Uterus (tissue), 4 donors: ENCODE measurements at places on chromosomes 5 and 9. TPM values are rescaled to one million over a fixed set of nuclear protein-coding genes. Genes with fewer than 3 reads are reported as not detected.

The LCN6 gene
- total RNA-seq, result 145 TPM

The TXNDC8 gene
- total RNA-seq, result not detected

The CCL27 gene
- not detected for total RNA-seq

The ALDOB gene
- total RNA-seq, result 0.95 TPM

The WHRN gene
- 4.0 TPM for total RNA-seq

The NCS1 gene
- total RNA-seq, result 43.8 TPM

The SET gene
- 481 TPM for total RNA-seq

GRCh38 chr5:172721455-172722326 is 49.3 kb downstream of the DUSP1 start:
- peak overlapping the region; percentile 67 for H3K27ac ChIP-seq
- H3K36me3 ChIP-seq, result no peaks in the 10 kb centered on the region
- H3K27me3 ChIP-seq, result no peaks in the 10 kb centered on the region
- H3K4me1 ChIP-seq, result peaks cover 4% of the 10 kb centered on the region
- DNase-seq, result no peak

GRCh38 chr9:87533271-87533670 is 35.6 kb downstream of the DAPK1 start:
- H3K4me3 ChIP-seq, result no peak overlapping the region
- no peaks in the 10 kb centered on the region for H3K36me3 ChIP-seq
- no peaks in the 10 kb centered on the region for H3K4me1 ChIP-seq
- H3K27me3 ChIP-seq, result no peaks in the 10 kb centered on the region

DNA sequence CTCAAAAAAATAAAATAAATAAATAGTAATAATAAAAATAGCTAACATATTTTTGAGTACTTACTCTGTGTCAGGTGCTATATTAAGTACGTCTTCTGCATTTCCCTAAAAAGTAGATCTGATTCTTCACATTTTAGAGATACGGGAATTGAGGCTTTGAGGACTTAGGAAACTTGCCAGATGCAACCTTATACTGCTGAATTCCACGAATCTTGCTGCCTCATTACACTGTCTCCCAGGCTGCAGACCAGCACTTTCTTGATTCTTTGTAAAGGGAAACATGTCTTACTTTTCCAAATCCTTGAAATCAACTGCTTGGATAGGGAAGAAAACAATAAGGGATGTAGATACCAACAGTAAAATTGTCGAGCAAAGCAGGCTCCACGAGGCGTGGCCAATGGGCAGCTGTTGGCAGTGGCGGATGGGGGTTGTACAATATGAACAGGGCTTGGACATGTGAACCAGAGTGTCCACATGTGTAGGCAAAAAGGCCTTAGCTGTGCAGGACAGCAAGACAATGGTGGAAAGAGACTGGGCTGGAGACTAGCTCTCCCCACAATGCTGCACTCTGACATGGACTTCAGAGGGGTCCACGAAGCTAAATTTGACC is 124.3 kb upstream of the RAI14 start:
- no peak for DNase-seq
- no peaks in the 10 kb centered on the region for H3K36me3 ChIP-seq
- H3K27ac ChIP-seq, result no peak overlapping the region
- H3K27me3 ChIP-seq, result no peaks in the 10 kb centered on the region
- H3K4me3 ChIP-seq, result no peak overlapping the region

- DNase-seq, result no peak
- no peaks in the 10 kb centered on the region for H3K27me3 ChIP-seq
- H3K4me1 ChIP-seq, result no peaks in the 10 kb centered on the region
- no peak overlapping the region for H3K27ac ChIP-seq
- H3K36me3 ChIP-seq, result no peaks in the 10 kb centered on the region
- no peak overlapping the region for H3K4me3 ChIP-seq
These were observed 205.0 kb downstream of the CRB2 start for GRCh38 chr9:123561046-123561445.

DNA sequence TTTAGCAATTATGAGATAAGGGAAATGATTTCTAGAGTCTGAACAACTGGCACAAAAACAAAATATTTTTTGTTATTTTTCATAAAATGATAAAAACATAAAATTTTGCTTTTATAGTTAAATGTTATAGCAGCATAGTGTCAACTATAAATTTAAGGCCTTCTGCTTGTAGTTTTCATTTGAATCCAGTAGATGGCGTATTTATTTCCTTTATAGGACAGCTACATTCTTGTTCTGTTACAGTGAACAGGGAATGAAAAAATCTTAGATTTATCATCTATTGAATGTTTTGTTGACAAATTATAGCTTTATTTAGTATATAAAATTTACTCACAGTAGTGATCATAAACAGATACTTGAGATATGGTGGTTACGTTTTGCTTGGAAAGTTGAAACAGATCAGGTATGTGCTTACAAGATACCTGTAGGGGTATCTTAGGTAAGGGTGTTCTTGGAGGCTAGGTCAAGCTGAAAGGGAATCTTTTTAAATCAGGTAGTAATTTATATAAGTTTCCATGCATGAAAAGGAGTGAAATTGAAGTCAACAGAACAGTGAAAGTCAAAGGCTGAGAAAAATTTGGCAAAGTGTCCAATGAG is 239.3 kb upstream of the GRIN3A start:
- H3K36me3 ChIP-seq, result no peaks in the 10 kb centered on the region
- H3K27me3 ChIP-seq, result no peaks in the 10 kb centered on the region
- no peak overlapping the region for H3K27ac ChIP-seq
- H3K4me3 ChIP-seq, result no peak overlapping the region

GRCh38 chr9:131011274-131012022 is 2.5 kb downstream of the LAMC3 start:
- peaks cover 8% of the 10 kb centered on the region for H3K27me3 ChIP-seq
- DNase-seq, result no peak
- H3K36me3 ChIP-seq, result no peaks in the 10 kb centered on the region
- H3K4me1 ChIP-seq, result peaks cover 8% of the 10 kb centered on the region
- H3K4me3 ChIP-seq, result no peak overlapping the region
- no peak overlapping the region for H3K27ac ChIP-seq

- no peak overlapping the region for H3K27ac ChIP-seq
- no peaks in the 10 kb centered on the region for H3K27me3 ChIP-seq
- no peak for DNase-seq
- H3K36me3 ChIP-seq, result no peaks in the 10 kb centered on the region
- H3K4me1 ChIP-seq, result no peaks in the 10 kb centered on the region
- H3K4me3 ChIP-seq, result no peak overlapping the region
These were observed 151.0 kb upstream of the ADAMTS16 start for GRCh38 chr5:4989118-4989517.

DNA sequence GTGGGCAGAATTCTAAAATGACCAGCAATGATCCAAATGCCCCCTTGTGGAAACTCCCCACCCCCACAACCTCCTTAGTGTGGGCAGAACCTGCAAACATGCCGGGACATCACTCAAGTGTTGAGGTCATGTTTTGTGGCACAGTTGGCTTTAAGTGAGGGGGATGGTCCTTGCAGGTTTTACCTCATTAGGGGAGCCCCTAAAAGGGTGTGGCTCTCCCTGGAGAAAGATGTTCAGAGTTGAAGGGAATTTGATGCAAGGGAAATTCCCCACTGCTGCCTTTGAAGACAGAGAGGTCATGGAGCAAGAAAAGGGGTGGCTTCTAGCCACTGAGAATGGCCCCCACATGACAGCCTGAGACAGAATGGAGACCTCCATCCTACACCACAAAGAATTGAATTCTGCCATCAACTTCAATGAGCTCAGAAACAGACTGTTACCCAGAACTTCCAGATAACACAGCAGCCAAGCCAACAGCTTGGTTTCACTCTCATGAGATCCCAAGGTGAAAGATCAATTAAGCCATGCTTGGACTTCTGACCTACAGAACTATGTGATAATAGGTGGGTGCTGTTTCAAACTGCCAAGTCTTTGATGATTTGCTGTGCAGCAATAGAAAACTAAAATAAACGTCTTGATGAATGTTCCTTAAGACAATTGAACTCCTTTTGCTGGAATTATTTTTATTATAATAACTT is 103.4 kb downstream of the MED10 start:
- no peaks in the 10 kb centered on the region for H3K27me3 ChIP-seq
- H3K4me1 ChIP-seq, result no peaks in the 10 kb centered on the region
- H3K36me3 ChIP-seq, result no peaks in the 10 kb centered on the region
- no peak overlapping the region for H3K27ac ChIP-seq

DNA sequence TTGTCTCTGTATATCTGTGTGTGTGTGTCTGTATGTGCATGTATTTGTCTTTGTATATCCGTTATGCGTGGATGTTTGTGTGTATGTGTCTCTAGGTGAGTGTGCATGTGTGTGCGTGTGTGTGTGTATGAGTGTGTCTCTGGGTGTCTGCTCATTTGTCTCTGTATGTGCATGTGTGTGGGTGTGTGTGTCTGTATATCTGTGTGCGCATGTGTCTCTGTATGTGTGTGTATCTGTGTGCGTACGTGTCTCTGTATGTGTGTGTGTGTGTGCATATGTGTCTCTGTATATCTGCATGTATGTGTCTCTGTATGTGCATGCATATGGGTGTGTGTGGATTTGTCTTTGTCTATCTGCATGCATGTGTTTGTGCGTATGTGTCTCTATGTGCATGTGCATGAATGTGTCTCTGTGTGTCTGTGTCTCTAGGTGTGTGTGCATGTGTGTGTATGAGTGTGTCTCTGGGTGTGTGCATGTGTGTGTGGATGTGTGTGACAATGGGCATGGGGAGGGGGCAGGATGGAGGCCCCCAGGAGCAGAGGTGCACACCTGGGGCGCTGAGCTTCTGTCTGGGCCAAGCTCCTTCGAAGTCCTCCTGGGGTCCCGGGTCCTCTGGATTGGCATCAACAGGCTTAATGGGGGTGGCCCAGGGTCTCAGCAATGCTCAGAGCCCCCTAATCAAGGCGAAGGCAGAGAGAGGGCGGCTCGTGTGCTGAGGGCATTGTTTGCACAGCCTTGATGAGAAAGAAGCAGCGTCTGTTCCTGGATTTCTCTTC is 373.4 kb upstream of the IRX4 start:
- no peak overlapping the region for H3K27ac ChIP-seq
- no peaks in the 10 kb centered on the region for H3K27me3 ChIP-seq
- H3K4me1 ChIP-seq, result no peaks in the 10 kb centered on the region
- no peak overlapping the region for H3K4me3 ChIP-seq
- DNase-seq, result no peak

DNA sequence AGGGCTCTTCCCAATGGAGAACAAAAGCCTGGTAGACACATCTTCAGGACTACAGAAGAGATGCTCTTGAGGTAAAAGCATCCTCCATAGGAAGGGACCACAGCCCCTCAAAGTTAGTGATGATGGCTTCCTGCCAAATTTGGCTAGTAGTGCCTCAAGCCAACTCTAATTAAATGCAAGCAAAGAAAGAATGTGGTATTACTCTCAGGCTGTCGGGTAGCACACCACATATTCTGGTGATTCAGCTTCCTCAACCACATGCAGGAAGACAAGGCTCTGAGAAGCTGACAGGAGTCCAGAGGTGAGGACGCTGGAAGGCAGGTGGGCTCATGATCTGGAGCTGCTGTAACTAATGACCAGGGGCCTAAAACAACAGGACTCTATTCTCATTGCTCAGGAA is 37.2 kb upstream of the S1PR3 start:
- no peak overlapping the region for H3K4me3 ChIP-seq
- no peak overlapping the region for H3K27ac ChIP-seq

- H3K27ac ChIP-seq, result no peak overlapping the region
- H3K4me3 ChIP-seq, result no peak overlapping the region
- H3K27me3 ChIP-seq, result no peaks in the 10 kb centered on the region
- H3K4me1 ChIP-seq, result no peaks in the 10 kb centered on the region
- DNase-seq, result no peak
These were observed 77.5 kb downstream of the PSD2 start for GRCh38 chr5:139872851-139873794.

DNA sequence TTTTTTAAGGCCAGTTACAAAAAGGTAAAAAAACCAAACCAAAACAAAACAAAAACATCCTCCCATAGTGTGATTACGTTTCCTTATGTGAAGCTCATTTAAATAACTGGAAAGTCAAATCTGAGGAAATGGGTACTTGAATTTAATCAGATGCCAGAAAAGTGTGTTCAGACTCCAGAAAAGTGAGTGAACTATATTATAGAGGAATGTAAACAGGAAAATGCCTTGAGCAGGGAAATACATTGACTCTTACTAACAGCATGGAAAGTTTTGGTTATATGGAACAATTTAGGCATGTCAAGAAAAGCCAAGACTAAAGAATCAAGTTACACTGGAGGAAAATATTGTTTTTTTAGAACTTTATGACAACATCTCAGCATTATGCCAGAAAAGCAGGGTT is 37.8 kb upstream of the RNF20 start:
- no peaks in the 10 kb centered on the region for H3K4me1 ChIP-seq
- no peak for DNase-seq
- H3K27me3 ChIP-seq, result no peaks in the 10 kb centered on the region
- H3K4me3 ChIP-seq, result no peak overlapping the region

DNA sequence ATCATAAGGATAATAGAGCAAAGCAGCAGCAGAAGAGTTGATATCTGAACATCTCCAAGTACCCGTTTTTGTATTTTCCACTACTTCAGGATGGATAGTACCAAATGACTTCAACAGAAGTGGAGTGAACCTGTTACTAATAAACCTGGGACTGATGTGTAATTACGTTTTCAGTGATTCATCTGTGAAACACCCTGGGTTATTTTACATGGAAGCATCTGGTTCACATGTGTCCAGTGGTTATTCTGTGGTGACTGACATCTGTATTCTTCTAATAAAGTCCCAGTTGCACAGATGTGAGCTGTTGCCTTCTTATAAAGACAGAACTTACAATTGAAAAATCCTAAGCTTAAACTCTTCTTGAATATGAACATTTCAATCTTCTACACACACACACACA is 139.7 kb upstream of the VCAN start:
- H3K36me3 ChIP-seq, result no peaks in the 10 kb centered on the region
- H3K27ac ChIP-seq, result no peak overlapping the region
- H3K4me1 ChIP-seq, result no peaks in the 10 kb centered on the region
- DNase-seq, result no peak
- no peaks in the 10 kb centered on the region for H3K27me3 ChIP-seq

GRCh38 chr9:134565316-134565915 is 76.2 kb upstream of the COL5A1 start:
- H3K27ac ChIP-seq, result no peak overlapping the region
- no peaks in the 10 kb centered on the region for H3K27me3 ChIP-seq
- no peaks in the 10 kb centered on the region for H3K4me1 ChIP-seq
- DNase-seq, result peak; percentile 2
- no peaks in the 10 kb centered on the region for H3K36me3 ChIP-seq

- no peak overlapping the region for H3K27ac ChIP-seq
- DNase-seq, result no peak
- no peak overlapping the region for H3K4me3 ChIP-seq
- no peaks in the 10 kb centered on the region for H3K36me3 ChIP-seq
- H3K4me1 ChIP-seq, result no peaks in the 10 kb centered on the region
- H3K27me3 ChIP-seq, result no peaks in the 10 kb centered on the region
These were observed 23.2 kb downstream of the HK3 start for GRCh38 chr5:176875783-176876505.

DNA sequence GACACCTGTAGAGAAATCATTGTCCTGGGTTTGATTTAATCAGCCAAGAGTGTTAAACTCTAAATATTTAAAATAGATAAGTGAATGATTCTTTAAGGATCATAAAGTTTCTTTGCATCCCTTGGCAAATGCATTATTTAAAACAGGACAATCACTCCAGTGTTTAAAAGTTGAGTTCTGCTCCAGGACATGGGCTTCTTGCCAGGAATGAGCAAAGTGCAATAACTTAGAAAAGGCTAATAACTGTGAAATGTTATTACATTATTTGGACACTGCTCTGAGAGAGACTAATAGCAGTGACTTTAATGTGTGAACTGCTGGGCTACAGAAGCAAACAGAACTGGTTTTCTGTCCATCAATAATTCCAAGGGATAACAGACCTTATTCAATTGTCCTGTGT is 283.3 kb downstream of the GABRB2 start:
- H3K4me1 ChIP-seq, result no peaks in the 10 kb centered on the region
- H3K4me3 ChIP-seq, result no peak overlapping the region
- no peaks in the 10 kb centered on the region for H3K36me3 ChIP-seq
- H3K27ac ChIP-seq, result no peak overlapping the region
